ENCODE measurements at places on chromosomes 4 and X. TPM values are rescaled to one million over a fixed set of nuclear protein-coding genes. Genes with fewer than 3 reads are reported as not detected.

DNA sequence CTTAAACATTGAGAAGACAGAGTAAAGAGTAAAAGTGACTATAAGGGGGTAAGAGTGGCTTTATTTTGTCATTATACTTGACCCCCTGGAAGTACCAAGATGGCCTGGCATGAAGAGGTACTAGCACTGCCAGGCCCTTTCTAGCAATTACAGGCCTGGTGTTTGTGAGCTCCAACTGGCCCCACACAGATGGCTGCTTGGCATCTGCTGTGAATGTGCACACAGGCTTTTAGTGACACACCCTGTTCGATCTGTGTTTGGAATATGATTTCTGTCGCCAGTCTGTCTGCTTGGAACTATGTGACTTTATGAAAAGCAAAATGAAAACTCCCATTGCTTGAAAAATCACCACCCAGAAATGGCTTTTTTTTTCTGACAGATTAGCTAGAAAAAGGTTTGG, 123.3 kb downstream of the CLCN4 start:
- H3K4me3 ChIP-seq, result no peak overlapping the region
- no peaks in the 10 kb centered on the region for H3K36me3 ChIP-seq
- H3K27me3 ChIP-seq, result no peaks in the 10 kb centered on the region
- no peaks in the 10 kb centered on the region for H3K4me1 ChIP-seq
- no peak for DNase-seq
- H3K27ac ChIP-seq, result no peak overlapping the region

GRCh38 chr4:93983140-93983539, 154.6 kb downstream of the ATOH1 start:
- no peaks in the 10 kb centered on the region for H3K4me1 ChIP-seq
- H3K27ac ChIP-seq, result no peak overlapping the region
- no peak overlapping the region for H3K4me3 ChIP-seq
- no peaks in the 10 kb centered on the region for H3K27me3 ChIP-seq
- no peak for DNase-seq

The EMCN gene
- not detected for total RNA-seq

DNA sequence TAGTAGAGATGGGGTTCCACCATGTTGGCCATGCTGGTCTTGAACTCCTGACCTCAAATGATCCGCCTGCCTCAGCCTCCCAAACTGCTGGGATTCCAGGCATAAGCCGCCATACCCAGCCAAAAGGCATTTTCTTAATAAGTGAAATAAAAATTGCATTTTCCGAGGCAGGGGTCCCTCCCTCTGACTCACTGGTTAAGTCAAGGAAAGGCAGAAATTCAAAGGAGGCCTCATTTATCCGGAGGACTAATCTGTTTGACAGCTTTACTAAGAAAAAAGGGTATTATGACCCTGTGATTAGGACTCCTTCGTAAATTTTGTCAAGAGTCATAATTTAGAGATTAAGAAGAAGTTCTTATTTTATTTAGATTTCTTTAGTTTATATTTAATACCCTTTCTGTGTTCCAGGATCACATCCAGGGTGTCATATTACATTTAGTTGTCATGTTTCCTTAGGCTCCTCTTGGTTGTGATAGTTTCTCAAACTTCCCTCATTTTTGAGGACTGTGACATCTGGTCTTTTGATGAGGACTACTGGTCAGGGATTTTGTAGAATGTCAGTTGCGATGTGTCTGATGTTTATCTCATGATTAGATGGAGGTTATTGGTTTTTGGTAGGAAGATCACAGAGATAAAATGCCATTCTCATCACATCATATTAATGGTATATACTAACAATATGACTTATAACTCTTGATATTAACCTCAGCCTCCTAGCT, 753.7 kb upstream of the AMOT start:
- no peak overlapping the region for H3K4me3 ChIP-seq
- no peaks in the 10 kb centered on the region for H3K4me1 ChIP-seq
- H3K27me3 ChIP-seq, result no peaks in the 10 kb centered on the region

- H3K27me3 ChIP-seq, result no peaks in the 10 kb centered on the region
- no peak overlapping the region for H3K27ac ChIP-seq
- H3K4me3 ChIP-seq, result peak overlapping the region; percentile 30
- no peaks in the 10 kb centered on the region for H3K36me3 ChIP-seq
These were observed 14.7 kb upstream of the SEC24D start for GRCh38 chr4:118850488-118851173.

The TENT5D gene
- total RNA-seq, result under 0.01 TPM

The TMEM150C gene
- total RNA-seq, result 1.2 TPM
